ENCODE measurements at places on chromosomes 5 and 9. TPM values are rescaled to one million over a fixed set of nuclear protein-coding genes. Genes with fewer than 3 reads are reported as not detected.

Gene DMRT3
- not detected for total RNA-seq

Gene HBEGF
- 4.0 TPM for total RNA-seq

Gene DBH
- total RNA-seq = 0.24 TPM

Gene ADRA1B
- total RNA-seq = 0.16 TPM

Gene SLC6A3
- total RNA-seq = 0.53 TPM

Gene ARID3C
- 0.23 TPM for total RNA-seq

Gene WNT8A
- total RNA-seq = not detected

Gene CCNJL
- total RNA-seq = 31.3 TPM

Gene BHMT2
- total RNA-seq = 0.11 TPM

Gene ELAVL2
- total RNA-seq = 22.8 TPM

Gene SNAPC4
- 20.0 TPM for total RNA-seq

Gene ANKRD34B
- total RNA-seq = 3.6 TPM
